ENCODE measurements at places on chromosomes 12 and 14. TPM values are rescaled to one million over a fixed set of nuclear protein-coding genes. Genes with fewer than 3 reads are reported as not detected.

DNA sequence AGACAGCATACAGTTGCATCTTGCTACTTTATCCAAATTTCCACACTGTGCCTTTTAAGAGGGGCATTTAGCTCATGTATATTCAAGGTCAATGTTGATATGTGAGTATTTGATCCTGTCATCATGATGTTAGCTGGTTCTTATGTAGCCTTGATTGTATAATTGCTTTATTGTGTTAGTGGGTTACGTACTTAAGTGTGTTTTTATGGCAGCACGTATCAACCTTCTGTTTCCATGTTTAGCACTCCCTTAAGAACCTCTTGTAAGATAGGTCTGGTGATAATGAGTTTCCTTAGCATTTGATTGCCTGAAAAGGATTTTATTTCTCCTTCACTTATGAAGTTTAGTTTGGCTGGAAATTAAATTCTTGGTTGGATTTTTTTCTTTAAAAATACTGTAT, 445.2 kb downstream of the NAV3 start:
- no peak for DNase-seq

GRCh38 chr14:102279688-102280348, 25.1 kb downstream of the MOK start:
- no peak for DNase-seq

- DNase-seq, result no peak
Observed at GRCh38 chr12:58169826-58170225, 228.5 kb downstream of the ATP23 start.

- DNase-seq, result no peak
Observed at GRCh38 chr14:60356906-60357550, 108.0 kb downstream of the PPM1A start.

DNA sequence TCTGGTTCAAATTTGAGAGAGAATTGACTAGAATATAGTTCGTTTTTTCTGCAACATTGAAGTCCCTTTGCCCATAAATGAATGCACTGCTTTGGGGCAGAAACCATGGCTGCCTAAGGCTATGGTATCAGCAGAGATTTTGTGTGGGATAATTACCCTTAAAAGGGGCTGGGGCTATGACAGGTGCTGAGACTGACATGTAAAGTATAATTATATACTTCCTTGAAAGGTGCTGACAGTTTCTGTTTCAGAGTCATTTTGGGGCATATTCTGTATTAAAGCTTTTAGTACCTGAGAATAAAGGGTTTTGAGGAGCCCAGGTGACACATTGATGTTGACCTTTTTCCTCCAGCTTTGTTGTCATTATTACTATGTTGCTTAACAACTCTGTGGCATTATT, 150.3 kb upstream of the PTPRQ start:
- no peak for DNase-seq

DNA sequence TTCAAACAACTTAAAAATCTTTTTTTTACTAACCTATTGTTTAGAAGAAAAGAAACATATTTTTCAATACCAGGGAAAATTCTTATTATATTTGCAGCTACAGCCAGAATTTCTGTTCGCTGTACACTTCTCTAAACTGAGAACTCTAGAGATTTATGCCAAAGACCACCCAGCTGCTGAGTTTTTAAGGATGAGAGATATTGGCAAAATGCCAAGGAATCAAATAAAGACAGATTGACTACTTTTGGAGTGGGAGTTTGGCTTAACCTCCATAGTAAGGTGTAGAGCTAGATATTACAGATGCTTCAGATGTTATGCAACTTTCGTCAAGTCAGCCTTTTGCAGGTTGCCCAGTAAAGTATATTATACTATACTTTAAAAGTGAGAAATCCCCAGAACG, 71.8 kb downstream of the TTLL5 start:
- no peak for DNase-seq

The PRR4 gene
- total RNA-seq, result 33.5 TPM

The SLC5A8 gene
- not detected for total RNA-seq

The B4GALNT3 gene
- total RNA-seq, result 65.4 TPM

The ALDH1L2 gene
- total RNA-seq, result 1.3 TPM
